ENCODE measurements at places on chromosomes 12 and 14. TPM values are rescaled to one million over a fixed set of nuclear protein-coding genes. Genes with fewer than 3 reads are reported as not detected.

CACNA1C gene
- 6.8 TPM for polyA plus RNA-seq

NRIP2 gene
- polyA plus RNA-seq, result 31.9 TPM

GALNT16 gene
- 5.3 TPM for polyA plus RNA-seq

KRT83 gene
- not detected for polyA plus RNA-seq

LBHD2 gene
- not detected for polyA plus RNA-seq

NFATC4 gene
- 52.5 TPM for polyA plus RNA-seq

ZNF385A gene
- polyA plus RNA-seq, result 12.4 TPM
